GM19239 (cell line): ENCODE measurements at places on chromosomes 4 and X.

GRCh38 chrX:110123331-110123782, 120.4 kb downstream of the TMEM164 start:
- no peak for DNase-seq

DNA sequence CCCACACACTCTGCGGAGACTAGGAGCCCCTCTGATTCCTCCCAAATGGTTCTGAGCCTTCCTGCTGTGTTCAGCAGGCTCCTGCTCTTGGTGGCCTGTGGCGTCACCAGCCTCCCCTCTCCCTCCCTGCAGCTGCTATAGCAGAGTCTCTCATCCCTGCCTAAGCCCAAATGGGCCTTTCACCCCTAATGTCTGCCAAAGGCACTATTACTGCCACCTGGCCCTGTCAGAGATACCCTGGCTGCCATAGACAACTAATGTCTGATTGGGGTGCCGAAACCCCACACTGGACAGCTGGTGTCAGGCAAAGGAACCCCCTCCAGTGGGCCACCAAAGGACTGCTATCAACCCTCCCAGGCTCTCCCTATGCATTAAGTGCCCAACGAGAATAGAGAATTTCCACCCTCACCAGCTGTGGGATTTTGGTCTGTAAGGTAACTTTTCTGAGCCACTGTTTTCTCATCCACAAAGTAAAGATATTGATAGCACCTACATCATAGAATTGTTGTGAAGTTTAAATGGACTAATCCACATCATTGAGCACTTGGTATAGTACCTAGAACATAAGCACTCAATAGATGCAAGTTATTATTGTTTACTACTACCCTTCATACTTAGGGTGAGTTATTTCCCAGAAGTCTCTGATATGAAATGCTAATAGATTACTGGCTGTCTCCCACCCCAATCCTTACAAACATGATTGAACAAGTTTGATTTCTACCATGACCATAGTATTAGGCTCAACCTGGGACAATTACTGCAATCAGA, 421.3 kb downstream of the MID1IP1 start:
- DNase-seq = no peak

DNA sequence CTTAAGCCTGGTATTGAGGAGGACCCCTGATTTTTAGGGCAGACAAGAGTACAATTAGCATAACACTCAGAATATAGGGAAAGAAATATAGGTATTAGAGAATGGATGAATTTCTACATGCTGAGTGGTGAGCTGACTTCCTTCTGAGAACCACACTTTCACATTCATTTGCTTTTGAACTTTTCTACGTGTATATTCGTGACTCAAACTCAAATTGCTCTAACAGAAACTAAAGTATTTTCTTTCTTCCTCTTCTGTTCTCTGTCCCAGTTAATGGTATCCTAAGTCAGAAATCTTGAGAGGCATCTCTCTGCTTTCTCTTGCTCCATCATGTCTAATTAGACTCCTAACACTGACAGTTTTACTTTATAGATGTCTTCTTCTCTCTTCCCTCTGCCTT, 103.2 kb upstream of the CITED1 start:
- DNase-seq = no peak

- peak; percentile 44 for DNase-seq
Observed at GRCh38 chr4:39446842-39447573, 11.7 kb downstream of the RPL9 start.
